Urothelium cell line (cell line): ENCODE measurements at places on chromosomes 4 and X.
A peak's percentile ranks its signal among the peaks of the same experiment; 100 is the strongest.

DNA sequence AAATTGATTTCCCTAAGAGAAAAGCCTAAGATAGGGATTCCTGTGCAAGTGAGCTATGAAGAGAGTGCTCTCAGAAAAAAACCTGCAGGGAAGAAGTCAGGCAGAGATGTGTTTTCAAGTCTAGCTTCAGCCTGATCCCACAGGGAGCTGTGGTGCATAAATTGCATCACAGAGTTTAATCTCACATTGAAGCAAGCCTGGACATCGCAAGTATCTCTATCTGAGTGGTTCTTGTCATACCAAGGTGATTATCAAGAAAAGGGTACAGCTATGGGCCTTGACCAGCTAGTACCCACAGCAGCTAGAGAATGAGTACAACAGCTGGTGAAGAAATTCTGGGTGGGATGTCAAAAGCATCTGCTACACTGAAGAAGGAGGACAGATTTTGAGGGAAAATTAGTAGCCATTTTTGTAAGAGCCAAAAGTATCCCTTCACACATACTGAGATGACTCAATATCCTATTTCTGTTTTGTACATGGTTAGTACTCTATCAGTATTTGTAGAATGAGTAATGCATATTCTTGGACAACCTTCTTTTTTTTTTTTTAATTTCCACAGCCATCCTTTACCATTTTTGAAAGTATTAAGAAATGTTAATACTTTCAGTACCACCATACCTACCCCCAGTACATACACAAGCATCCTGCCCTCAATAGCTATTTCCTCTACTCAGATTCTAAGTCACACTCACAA lies 708.9 kb downstream of the IL1RAPL1 start:
- no peak for DNase-seq

DNA sequence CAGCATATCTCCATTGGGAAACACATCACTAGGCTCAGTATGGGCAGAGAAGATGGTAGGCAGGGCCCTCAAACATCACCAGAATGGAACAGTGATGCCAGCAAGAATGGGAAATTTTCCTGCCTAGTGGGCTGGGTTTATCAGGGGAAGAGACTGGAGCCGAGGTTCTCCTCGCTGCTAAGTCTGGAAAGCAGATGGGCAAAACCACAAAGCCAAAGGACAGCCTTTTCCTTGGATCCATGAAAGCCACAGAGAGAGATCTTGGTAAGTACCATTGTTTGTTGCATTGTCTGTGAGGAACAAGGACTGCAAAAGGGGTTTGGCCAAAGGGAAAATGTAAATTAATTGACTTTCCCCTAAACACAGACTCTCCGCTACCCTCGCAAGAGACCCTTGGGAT lies 80.1 kb downstream of the ATG4A start:
- no peak for DNase-seq

DNA sequence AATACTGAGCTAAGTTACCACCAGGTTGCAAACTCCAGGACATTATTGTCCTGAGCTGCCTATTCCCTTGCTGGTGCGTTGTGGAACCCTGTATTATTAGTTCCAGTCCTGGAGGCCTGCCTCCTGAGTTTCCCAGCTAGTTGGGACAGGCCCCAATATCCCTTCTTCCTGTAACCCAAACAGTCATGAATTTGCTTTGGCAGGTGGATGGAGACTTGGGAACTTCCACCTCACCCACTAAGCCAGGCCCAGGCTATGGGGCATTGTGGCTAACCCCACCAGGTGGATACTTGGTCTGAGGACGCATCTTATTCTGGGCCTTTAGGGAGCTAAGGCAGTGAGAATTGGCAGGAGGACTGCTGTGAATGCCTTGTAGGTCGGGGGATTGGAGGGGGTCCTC lies 5.0 kb downstream of the RBM3 start:
- no peak for DNase-seq

DNA sequence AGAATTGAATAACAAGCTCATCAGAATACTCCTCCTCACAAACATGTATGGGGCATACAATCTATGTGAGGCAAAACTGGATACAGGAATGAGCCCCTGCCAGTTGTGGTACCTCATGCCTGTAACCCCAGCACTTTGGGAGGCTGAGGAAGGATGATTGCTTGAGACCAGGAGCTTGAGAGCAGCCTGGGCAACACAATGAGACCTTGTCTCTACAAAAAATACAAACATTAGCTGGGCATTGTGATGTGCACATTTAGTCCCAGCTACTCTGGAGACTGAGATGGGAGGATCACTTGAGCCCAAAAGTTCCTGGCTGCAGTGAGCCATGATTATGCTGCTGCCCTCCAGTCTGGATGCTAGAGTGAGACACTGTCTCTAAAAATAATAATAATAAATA lies 611.0 kb downstream of the NLGN4X start:
- no peak for DNase-seq

- DNase-seq = peak; percentile 40
These were observed 33.9 kb downstream of the TMPRSS11A start for GRCh38 chr4:67929426-67929825.

GRCh38 chr4:184115399-184115798 lies 102.3 kb downstream of the ENPP6 start:
- no peak for DNase-seq

GRCh38 chr4:112321776-112322684 lies 24.9 kb downstream of the ALPK1 start:
- peak; percentile 53 for DNase-seq
